ENCODE measurements at places on chromosomes 16 and 17.

DNA sequence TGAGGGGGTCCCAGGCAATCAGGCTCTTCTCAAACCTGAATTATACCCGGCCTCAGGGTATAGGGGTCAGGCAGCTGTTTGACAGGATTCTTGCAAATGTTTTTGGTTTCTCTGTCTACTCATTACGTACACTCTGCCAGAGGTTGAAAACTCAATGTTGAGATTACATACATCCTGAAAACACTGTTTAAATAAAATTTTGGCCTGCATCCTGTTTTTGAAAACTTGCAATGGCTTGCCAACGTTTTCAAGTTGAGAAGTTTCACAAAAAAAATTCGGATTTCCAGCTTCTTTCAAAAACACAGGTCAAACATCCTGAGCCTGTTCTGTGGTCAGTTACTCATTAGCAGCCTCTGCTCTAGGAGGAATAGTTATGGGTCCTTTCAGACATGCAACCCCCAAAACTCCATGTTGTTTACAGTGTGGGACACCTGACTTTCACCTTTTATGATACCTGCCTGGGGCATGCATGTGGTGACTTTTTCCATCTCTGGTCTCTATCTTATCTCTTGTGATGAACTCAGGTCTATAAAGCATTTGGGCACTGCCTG is 577.8 kb downstream of the WWOX start:
- no peak for DNase-seq

DNA sequence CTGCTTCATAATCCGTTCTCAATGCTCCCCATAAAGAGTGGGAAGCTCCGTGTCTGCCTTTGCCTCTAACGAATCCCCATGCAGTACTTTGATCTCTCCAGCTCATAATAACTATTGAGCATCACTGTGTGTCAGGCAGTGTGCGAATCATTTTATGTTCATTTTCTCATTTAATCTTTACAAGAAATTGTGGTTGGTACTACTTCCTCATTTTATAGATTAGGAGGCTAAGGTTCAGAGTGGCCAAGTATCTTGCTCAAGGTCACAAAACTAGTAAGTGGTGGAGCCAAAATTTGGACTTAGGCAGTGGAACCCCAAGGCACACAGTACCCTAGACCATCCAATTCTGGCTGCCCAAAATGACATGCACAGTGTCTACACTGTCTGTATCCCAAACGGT is 44.8 kb downstream of the ABCC12 start:
- DNase-seq: no peak

DNA sequence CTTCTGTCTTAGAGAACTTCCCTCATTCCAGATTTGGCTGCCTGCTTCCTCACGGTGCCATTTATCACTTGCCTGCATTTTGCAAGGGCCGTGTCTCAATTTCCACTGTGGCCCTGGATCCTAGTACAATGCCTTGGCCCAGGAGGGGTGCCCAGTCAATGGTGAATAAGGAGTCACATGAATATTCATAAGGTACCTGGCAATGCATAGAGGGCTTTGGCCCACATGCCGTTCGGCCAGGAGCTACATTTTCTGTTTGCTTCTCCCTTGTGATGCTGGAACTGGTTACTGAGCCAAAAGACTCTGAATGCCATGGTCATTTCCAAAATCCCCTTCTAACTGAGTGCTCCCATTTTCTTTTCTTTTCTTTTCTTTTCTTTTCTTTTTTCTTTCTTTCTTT is 4.8 kb upstream of the PIRT start:
- no peak for DNase-seq

DNA sequence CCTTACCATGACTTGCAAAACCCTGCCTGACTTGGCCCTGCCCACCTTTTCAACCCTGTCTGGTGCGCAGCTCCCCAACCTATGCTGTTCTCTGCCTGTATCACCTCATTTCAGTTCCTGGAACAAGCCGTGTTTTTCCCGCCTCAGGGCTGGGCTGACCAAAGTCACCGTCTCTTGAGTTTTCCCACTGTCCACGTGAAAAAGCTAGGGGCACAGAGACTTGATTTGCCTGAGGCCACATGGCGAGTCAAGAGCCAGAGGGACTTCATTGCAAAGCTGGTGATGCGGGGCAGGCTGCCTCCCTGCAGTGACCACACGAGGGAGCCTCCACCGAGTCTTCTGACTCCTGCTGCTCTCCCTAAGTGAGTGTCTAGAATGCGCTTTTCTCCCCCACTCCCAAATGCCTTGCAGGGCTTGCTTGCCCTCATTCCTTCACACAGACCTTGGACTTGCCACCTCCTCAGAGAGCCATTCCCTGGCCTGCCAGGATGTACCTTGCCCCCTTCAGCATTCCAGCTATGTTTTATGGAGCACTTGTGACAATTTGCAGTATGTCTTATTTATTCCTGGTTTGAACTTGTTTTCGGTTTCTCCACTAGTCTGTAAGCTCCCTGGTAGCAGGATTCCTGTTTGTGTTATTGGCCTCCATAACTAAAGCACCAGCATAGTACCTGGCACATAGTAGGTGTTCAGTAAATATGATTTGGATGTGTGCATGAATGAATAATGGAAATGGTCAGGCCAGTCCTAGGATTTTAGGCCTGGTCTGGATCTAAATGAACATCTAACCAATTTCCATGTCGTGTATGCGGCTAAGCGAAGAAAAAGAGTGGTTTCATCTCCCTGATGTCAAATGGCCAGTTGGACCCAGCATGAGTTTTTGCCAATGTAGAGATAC is 252.3 kb downstream of the SNX29 start:
- no peak for DNase-seq

DNA sequence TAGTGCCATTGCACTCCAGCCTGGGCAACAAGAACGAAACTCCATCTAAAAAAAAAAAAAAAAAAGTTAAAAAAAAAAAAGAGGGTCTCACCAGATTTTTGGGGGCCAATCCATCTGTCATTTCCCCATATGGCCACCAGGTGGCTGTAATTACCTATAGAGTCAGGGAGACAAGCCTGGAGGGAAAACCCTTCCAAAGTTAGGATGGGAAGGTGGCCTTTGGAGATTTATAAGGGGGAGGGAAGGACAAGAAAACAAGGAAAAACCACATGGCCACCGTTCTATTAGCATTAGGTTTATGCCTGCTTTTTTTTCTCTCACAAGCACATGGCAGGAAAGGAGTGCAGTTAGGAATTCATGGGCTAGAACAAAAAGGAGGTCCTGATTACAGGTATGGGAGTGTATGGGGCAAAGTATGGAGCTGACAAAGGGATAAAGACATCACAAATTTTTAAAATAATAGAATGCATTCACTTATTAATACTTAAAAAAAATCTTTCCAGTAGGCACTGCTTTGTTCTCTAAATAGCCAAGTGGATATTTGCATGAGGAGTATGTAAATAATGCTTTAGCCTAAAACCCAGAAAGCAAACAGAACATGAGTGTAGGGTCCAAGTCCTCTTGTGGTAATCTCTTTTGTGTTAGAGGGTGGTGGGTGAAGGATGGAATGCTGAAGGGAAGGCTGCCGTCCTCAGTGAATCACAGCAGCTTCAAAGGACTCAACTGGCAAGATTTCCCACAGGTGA is 5.1 kb downstream of the CYB5D1 start:
- peak; percentile 48 for DNase-seq

GRCh38 chr16:67936880-67937605 is 393 bp upstream of the PSMB10 start:
- DNase-seq: peak; percentile 79

DNA sequence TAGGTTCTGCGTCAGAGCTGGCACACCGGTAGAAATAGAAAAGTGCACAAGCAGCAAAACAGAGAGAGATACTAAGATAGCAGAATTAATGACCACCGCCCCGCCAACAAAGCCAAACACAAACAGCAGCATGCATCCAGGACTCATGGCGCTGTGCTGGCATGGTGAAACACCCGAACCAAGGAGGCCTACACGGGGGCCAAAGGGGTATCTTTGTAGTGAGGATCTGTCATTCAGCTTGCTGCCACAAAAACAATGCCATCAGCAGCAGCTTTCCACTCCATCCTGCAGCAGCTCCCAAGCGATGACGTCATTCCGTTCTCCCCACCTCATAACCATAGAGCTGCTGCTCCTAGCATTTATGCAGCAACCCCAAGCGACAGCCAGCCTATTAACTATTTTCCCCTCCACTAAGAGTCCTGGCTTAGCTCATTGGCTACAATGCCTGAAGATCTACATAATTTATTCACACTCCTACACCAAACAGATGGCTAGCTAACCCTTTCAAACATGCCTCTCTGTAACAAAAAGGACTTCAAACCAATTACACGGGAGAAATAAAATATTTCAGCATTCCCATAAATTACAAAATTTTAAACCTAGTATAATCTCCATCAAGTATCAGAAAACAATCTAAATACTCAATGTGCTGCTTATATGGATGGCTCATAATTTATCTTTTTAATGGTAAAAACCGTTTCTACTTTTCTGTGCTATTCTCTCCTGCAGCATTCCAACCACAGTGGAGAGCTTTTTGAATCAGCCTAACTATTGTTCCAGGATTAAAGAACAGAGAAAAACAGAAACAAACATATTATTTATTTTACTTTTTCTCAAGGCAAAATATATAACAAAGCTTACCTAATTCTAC is 73.9 kb downstream of the SPAG9 start:
- DNase-seq: no peak

GRCh38 chr17:81917565-81918332 is at the start of gene SIRT7:
TSS of gene SIRT7 (minus strand) at chr17:81918176. CDS start at chr17:81918131, 45 bp downstream.
- peak; percentile 77 for DNase-seq

DNA sequence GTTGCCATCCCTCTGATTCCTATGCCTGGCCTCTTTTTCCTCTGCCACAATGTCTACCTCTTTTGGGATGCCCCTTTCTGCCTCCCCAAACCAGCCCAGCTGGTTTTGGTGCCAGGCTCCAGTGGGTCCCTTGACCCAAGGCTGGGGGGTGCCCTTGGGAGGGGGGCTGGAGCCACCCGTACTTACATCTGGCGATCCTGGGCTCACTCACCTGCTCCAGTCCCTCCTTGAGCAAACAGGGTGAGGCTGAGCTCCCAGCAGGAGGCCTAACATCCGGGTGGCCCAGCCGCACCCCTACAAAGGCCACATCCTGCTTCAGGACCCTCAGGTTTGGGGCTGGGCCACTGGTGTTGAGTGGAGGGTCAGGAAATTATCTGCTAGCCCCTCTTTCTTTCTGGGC is 1.2 kb downstream of the ERN2 start:
- no peak for DNase-seq

- no peak for DNase-seq
Measured at GRCh38 chr17:15341385-15341849, at the start of gene TEKT3. TSS of gene TEKT3 (minus strand) at chr17:15341597. CDS start at chr17:15331585, 10,012 bp downstream.

- no peak for DNase-seq
Measured at GRCh38 chr16:51553910-51554309, 402.8 kb upstream of the SALL1 start.

DNA sequence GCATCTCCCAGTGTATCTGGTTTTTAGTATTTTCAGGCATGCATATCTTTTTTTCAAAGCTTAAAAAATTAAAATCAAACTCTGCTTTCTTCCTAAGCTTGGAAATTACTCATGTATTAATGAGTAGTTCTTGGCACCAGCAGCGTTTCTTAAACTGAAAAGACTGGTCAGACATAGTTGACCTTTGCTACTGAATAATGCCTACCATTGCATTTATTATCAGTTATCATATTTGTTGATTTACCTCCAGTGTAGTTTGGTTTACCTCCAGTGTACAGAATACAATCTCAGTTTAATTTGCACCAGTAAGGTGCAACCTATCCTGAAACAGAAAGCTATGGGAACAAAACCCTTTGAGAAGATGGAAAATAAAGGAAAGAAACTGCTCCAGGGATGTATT is 34.5 kb upstream of the EVI2A start:
- no peak for DNase-seq

DNA sequence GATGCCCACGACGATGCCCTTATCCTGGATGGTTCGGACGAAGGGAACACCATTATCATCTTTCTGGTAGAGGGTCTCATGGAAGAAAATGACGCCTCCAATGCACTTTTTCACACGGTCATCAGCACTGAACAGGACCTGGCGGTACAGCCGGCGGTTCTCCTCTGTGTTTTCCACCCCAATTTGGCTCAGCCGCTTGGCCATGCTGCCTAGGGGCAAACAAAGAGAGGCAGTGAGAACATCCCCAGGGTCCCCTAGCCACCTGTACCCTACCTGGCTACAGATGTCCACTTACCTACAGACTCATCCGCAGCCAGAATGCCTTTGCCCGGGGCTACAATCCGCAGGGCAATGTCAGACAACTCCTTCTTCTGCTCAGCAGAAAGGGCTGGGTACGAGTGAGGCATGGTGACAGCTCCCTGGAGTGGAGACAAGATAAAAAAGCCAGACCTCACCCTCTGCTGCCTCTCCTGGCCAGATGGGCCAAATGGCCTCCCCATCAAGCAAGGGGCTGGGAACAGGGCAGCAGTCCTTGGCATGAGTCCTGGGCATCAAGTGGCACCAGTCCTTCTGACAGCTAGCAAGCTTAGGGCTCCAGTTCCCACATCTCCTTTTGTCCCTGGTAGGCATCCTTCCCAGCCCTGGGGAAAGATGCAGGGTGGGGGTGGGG is 1.4 kb downstream of the ALDOC start:
- no peak for DNase-seq

DNA sequence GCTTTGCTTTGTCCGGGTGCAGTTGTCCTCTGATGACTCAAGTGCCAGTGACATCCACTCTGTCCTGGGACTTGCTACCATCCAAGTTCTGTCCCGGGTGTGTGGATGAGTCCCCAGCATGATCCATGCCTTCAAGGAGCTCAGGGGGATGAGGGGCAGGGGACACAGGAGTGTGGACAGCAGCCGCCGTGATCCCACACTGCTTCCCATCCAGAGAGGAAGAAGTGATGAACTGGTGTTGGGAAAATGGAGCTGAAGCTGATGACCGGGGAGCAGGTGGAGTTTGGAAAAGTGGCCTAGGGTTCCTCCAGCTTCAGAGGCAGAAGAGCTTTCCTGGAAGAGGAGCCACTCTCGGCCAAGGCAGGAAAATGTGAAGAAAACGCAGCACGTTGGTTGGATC is 249.6 kb upstream of the TNRC6C start:
- no peak for DNase-seq

DNA sequence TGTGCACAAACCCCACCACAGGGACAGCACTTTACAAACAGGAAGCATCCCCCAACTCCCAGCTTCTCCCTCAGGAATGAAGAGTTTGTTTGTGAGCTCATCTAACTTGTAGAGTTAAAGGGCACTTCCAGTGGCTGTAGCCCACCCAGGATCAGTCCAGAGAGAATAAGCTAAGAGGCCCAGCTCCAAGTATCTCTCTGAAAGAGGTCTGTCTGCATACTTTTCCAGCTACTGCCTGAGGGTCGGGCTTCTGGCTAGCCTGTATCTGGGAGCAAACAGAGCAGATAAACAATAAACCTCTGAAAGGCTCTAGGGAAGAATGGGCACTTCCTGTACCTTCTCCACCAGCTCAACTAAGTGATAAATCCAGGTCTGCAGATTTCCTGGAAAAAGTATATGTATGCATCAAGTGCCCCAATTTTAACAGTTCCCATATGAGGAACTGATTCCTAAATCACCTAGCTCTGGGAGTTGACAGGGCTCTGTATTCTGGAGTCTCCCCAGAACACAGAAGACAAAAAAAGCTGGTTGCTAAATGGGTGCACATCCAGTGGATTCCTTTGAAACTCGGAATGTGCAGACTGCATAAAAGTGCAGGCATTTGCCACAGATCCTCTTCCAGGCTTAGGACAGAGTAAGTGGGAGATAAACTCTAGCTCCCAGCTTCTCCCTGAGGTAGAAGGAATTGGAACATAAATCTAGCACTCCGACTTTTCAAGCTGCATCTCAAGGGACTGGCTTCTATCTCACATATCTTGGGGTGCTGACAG is 37.1 kb upstream of the MYLK3 start:
- DNase-seq: no peak

GRCh38 chr16:73214825-73215677 is 167.1 kb upstream of the ZFHX3 start:
- DNase-seq: no peak

- DNase-seq: no peak
Measured at GRCh38 chr17:68732301-68732749, 131.2 kb upstream of the FAM20A start.

- no peak for DNase-seq
Measured at GRCh38 chr16:89043636-89044417, 49.8 kb upstream of the ACSF3 start.
